Esophagus squamous epithelium (tissue), 5 donors: ENCODE measurements at places on chromosomes 4 and X.

- no peak for DNase-seq
Measured at GRCh38 chrX:152656890-152657289, 19.2 kb downstream of the GABRQ start.

DNA sequence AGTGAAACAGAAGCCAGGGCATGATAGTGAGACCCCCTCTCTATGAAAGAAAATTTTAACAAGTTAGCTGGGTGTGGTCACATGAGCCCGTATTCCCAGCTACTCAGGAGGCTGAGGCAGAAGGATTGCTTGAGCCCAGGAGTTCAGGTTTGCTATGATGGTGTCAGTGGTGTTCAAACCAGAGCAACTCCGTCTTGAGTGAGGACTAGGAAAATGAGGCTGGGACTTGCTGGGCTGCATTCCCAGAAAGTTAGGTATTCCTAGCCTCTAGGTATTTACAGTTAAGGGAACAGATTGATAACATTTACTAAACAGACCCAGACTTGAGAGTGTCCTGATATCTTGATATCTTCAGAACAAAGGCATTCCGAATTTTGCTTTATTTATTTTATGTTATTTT, 37.0 kb upstream of the NOCT start:
- no peak for DNase-seq

- no peak for DNase-seq
Measured at GRCh38 chrX:137847376-137847775, 281.4 kb downstream of the ZIC3 start.

- no peak for DNase-seq
Measured at GRCh38 chr4:82903737-82904136, 3.2 kb downstream of the THAP9 start.
